ENCODE measurements at places on chromosomes 6 and 20.
A peak's percentile ranks its signal among the peaks of the same experiment; 100 is the strongest.

GRCh38 chr20:24872291-24873024, 76.6 kb upstream of the CST7 start:
- no peak for DNase-seq

DNA sequence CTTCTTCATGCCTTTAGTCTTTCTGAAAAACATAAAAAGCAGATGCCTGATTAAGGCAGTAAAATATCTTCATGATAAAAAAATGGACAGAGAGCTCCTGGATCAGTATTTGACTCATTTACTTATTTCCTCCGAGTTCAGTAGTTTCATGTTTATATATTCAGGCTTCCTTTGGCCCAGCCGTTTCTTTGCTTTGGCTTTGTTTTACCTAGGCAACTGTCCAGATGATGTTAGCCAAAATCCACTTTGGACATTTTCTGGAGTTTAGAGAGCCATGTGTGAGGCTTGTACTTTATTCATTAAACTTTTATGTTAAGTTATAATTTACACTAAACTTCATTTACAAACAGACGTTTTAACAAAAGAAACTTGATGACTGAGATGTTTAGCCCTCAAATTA, 307.1 kb upstream of the RSPO3 start:
- DNase-seq, result peak; percentile 52

GRCh38 chr6:127796713-127797112, 104.1 kb downstream of the THEMIS start:
- DNase-seq, result no peak

GRCh38 chr6:54588176-54588575, 258.4 kb upstream of the FAM83B start:
- peak; percentile 6 for DNase-seq

GRCh38 chr6:37525460-37526357, 26.0 kb upstream of the CCDC167 start:
- DNase-seq, result peak; percentile 41

DNA sequence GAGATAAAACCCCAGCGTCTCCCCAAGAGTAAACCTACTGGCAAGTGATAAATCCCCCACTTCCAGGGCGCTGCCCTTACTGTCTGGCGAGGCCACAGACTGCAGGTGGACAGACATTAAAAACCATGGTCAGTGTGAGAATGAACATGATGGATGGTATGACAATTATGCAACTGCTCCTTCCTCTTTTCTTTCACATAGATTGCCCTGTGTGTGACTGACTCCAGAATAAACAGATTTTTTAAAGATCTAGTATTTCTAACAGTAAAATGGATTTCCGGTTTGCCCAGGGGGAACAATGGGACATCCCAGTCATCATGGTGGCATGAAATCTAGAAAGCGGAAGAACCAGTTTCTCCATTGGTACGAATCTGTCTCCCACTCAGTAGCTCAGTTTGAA, 153.7 kb downstream of the FOXC1 start:
- no peak for DNase-seq

DNA sequence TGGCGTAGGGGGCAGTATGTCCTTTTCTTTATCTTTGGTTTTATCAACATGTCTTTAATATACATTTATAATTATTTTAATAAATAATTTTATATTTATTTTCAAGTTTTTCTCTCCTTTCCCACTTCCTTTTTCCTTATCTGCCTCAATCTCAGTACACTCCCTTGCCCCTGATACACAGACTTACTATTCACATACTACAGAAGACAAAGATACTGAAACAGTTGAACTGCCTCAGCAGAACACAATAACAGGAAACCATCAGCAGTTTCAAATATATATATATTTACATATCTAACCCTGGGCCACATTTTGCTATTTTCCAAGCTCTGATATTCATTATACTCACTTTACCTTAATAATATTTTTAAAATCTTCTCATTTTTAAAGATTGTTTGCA, 19.8 kb downstream of the IBTK start:
- DNase-seq, result no peak

- DNase-seq, result no peak
Measured at GRCh38 chr20:3473944-3474343, 3.1 kb downstream of the ATRN start.

Measured in IMR-90 (cell line).